ENCODE measurements at places on chromosomes 7 and 10.

- no peak for DNase-seq
These were observed 73.2 kb upstream of the ATP6V0A4 start for GRCh38 chr7:138871065-138871813.

DNA sequence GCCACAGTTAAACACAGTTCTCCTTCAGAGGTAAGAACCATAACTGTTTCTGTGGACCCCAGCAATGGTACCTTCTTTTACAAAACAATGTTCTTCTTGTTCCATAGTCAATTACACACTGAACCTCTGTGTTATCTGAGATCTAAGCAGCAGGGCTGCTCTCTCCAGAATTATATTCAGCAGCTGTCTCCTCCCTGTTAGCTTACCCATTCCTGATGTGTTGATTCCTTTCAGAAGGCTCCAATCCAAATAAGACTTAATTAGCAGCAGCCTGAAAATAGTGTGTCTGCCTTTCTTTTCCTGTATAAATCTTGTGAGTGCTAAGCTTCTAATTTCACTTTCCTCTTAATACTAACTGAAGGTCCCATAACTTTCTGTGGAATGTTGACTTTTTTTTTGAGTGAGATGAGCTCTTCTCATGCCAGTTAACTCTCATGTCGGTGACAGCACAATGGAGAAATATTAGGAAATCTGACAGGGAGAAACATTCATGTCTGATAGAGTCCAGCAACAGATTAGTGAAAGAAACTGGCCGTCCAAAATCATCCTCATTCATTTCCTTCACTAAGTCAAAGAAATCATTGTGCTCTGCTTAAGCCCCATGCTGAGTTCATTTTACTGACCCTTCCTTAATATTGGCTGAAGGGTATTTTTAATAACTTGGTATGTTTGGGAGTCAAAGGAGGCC lies 226.5 kb downstream of the PRKG1 start:
- no peak for DNase-seq

DNA sequence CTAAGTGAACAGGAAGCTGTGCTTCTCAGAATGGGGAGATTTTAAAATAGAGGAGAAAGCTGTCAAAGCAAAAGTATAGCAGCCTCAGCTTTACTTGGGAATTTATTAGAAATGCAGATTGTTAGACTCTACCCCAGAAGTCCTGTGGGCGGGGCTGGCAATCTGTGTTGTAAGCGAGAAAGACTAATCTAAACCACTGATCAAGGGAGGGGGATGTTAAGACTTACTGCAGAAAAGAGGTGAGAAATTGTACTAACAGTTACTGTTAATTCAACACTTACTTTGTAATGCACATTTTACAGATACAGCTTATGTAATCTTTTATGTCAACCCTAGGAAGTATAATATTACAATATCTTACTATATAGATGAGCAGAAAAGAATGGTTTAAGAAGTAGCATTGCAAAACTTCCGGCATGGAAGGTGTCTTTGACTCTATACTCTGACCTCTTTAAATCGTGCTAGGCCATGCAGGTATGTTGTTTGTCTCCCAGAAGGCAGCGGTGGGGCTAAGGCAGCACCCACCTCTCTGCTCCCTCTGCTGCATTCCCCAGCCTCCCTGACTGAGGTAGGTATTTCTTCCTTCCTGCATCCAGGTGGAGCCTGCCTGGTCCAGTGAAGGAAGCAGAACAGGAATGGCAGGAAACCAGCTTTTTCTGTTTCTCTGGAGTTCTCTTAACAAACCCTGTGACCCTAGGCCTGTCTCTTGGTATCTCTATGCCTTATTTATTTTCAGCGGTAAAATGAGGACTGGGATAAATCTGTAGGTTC lies 462.2 kb downstream of the AUTS2 start:
- no peak for DNase-seq

- DNase-seq, result no peak
These were observed 286.4 kb upstream of the LRRN3 start for GRCh38 chr7:110804501-110804900.

- DNase-seq, result no peak
These were observed 1034.7 kb downstream of the TYW1 start for GRCh38 chr7:68031180-68031943.

DNA sequence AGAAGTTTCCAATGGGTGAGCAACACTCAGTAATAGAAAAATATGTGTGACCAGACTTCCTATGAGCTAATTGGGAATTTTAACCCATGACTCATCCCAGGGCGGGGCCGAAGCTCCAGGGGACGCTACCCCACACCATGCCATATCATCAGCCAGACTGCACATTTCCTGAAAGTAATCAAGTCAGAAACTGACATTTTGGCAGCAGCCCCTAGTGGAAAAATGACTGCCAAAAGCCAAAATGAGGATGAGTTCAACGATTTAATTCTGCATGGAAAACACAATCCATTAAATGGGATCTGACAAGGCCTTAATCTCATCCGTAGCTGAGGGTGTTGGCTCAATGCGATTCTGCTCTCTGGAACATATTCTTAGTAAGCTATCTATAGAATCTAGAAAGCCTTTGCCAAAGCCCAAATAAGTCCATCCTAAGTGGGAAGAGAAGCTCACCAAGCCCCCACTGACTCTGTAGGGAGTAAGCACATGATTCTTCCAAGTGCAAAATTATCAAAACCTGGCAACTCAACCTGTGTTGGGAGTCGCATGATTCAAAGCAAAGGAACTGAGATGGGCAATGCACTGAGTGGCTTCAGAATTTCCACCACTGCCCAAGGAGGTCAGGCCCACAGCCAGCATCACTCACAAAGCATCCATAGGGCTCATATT lies 93.1 kb upstream of the PDE1C start:
- DNase-seq, result peak; percentile 15

DNA sequence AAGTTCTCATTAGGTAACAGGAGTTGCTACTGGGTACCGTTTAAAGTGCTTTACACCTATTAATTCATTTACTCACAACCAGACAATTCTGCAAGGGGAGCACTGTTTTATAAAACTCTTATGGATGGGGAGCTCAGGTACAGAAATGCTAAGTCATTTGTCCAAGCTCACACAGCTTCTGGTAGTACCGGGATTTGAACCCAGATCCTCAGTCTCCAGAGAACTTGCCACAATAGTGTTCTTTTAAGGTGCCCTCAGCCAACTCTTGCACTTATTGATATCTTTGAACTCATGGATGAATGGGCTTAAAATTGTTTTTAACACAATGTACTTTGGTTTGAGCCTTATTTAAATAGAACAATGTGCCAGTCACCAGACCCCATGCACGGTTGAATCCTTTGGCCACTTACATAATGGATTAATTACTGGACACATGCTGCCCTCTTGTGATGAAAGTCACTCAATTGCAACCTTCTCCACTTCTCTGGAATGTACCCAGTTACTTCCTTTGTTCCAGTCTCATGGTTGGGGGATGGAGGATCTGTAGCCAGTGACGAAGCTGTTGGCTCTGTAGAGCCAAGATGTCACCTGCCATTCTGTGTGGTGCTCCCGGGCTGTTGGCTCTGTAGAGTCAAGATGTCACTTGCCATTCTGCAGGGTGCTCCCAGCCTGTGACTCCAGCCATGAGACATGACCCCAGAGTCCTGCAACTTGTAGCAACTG lies 65.6 kb downstream of the NOD1 start:
- DNase-seq, result no peak

- no peak for DNase-seq
These were observed 41.2 kb downstream of the TNS3 start for GRCh38 chr7:47540387-47541350.

DNA sequence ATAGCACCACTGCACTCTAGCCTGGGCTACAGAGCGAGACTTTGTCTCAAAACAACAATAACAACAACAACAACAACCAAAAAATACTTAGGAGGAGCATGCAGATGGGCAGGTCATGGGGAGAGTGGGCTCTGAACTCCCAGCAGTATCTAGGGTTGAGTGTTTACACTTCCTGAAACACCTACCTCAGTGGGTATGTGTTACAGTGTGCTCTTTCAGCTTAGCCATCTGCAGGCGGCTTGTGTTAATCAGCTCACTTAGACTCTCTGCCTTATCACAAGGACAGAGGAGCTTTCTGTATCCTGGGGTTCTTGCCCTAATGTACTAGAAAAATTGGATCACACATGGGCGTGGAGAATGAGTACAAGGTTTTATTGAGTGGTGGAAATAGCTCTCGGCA lies 340.2 kb downstream of the KIF20B start:
- DNase-seq, result no peak

DNA sequence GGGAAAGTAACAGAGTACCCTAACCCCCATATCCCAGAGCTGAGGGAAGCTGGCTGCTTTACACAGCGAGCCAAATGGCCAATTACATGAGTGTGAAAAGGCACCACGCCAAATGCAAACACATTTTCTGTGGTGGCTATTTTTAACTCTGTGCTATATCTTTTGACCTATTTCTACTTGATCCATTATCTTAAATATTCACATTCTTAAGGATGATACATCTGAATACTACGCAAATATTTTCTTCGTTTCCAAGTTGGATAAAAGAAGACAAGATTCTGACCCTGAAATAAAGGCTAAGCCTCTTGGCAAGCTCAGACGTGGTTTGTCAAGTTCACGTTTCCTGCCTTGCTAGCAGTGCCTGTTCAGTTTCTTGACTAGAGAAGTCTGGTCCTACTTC lies 146.7 kb upstream of the TMEM196 start:
- DNase-seq, result no peak

DNA sequence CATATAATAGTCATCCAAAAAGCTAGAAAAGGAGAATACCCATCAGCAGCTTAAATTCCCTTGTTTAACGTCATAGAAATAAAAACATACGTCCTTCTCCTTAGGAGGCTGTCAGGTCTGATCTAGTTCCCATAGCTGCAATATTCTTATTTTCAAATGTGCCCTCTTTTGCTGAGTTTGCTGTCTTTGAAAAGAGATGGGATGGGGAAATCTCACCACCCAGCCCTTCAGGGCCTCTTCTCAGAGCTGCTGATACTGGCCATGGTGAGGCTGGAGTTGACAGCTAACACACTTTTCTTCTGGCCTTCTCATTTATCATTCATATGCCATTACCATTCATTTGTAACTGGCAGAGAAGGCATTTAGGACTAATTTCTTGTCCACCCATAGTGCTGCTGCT lies 5.1 kb upstream of the PCGF5 start:
- no peak for DNase-seq

GRCh38 chr7:10632712-10633111 lies 341.0 kb upstream of the PHF14 start:
- no peak for DNase-seq
